Stimulated activated CD8-positive, alpha-beta memory T cell treated with anti-CD3 and anti-CD28 coated beads, Interleukin-7, amount 100 ng/mL, for 1 hour (primary cell): ENCODE measurements at places on chromosomes 4 and X.

DNA sequence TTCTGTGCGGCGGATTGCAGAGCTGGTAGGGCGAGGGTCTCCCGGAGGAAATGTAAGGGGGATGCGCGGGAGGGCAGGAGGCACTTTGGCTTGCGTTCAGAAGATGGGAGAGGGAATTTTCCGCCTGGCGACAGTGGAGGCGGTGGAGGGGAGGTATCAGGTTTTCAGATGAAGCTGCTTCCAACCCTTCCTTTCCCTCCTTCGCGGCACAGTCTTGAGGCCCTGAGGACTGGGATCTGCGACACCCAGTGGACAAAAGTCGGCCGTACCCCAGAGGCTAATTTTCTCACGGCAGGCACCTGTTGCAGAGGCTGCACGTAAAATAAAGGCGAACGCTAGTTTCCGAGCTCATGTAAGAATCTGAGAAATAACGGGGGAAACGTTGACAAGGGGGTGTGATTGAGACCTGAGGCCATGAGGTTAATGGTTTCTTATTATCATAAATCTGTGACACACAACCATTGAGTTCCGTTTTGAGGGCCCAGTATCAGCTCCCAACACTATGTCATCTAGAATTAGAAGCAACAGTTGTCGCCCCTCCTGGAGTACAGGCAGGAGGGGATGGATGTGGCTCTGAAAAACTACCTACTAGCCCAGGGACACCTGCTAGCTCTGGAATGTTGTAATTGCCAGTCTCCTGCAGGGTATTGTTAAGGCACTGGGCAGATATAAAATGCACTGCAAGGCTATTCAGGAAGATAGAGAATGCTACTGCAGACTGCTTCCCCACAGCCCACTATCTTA is 1.1 kb downstream of the ZCCHC18 start:
- DNase-seq, result peak; percentile 11

DNA sequence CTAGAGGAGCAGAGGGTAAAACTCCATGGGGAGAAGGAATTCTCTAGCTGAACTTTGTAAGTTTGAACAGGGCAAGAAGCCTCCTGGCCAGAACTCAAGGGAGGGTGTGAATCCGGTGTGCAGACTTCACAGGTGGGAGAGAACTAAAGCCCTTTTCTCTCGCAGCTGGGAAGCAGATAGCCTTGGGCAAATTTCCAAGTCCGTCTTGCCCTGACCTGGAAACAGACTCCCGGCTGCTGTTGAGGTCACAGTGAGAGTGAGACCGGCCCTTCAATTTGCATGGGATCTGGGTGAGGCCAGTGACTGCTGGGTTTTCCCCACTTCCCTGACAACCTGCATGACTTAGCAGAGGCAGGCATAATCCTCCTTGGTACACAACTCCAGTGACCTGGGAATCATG is 94.5 kb upstream of the ZNF827 start:
- no peak for DNase-seq

DNA sequence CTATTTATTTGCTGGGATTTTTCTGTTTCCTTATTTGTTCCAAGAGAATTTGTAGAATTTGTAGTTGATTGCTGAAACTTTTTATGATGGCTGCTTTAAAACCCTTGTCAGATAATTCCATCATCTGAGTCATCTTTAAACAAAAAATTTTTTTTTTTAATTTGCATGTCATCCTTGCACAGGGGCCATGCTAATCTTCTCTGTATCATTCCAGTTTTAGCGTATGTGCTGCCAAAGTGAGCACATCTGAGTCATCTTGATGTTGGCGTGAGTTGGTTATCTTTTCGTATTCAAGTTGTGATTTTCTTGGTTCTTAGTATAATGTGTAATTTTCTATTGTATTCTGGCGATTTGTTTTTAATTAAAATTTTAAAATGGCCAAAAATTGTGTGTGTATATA is 18.7 kb upstream of the ZNF157 start:
- no peak for DNase-seq

DNA sequence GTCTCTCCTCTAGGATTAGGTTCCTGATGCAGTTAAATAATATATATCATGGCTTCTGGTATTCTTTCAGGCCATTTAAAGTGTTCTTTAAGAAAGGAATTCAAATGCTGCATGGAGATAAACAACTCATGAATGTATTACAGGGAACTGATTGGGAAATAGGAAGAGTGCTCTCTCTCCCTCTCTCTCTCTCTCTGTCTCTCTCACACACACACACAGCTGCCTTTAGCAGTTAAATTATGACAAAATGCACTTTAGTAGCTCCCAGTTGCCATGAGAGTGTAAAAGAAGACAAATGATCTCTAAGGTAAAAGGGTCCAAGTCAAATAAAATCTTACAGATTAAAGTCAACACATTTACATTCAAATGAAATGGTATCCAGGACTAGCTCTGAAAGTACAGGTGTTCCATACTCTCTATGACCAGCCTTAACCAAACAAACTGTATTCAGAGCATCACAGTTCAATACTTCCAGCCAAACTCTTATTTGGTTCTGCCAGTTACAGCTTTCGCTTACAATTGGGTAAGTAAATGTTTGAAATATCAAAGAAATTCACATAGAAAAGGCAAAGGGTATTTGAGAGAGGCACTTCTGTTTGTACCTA is 94.7 kb upstream of the CXXC4 start:
- DNase-seq, result no peak

DNA sequence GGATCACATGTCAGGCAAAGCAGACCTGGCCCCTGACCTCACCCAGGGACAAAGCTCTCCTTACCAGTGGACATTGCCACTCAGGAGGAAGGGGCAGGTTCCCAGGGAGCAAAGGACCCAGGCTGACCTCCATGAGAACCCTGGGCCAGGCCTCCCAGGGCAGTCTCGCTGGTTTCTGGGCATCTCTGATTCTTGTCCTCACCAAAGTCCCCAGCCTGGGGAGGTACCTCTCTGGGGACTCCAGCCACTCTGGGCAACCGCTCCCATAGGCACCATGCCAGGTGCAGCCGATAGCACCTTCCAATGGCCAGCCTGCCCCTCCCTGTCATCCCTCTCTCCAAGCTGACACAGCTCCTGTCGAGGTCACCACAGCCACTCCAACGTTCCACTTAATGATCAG is 7.9 kb downstream of the EVC2 start:
- no peak for DNase-seq

DNA sequence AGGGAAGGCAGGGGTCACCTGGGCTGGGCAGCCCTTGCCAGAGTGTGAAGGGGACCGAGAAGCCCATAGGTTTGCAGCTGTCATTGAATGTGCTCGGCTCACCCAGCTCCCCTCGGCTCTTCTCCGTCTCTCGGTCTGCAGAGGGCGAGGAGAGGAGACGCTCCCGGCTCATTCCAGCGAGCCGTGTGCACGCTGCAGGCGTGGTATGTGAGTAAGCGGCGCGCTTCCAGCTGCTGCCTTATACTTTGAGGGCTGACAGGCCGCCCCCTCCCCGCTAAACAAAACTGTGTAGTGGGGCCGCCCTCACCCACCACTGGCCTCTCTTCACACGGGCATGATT is 23.0 kb upstream of the BCORL1 start:
- no peak for DNase-seq
